ENCODE measurements at places on chromosomes 1 and 21.

GRCh38 chr1:1058921-1059493 lies 15.1 kb downstream of the RNF223 start:
- DNase-seq = no peak

GRCh38 chr1:76687307-76688175 lies 179.7 kb upstream of the ST6GALNAC5 start:
- no peak for DNase-seq

DNA sequence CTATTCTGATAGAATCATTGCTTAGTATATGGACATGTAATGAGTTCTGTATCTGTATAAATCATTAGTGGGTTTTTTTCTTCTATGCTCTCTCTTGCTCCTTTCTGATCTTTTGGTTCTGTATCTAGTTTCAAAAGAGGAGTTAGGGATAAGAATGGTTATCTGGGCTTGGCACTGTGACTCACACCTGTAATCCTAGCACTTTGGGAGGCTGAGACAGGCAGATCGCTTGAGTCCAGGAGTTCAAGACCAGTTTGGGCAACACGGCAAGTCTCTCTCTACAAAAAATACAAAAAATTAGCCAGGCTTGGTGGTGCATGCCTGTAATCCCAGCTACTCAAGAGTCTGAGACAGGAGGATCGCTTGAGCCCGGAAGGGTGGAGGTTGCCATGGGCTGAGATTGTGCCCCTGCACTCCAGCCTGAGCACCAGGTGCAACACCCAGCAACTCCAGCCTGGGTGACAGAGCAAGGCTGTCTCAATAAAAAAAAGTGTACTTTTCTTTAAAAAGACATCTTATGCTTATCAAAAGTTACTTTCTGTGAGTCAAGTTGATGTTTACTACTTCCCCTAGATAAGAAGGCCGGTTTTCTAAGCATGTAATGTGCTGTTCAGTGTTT lies 27.7 kb upstream of the AXDND1 start:
- no peak for DNase-seq

- peak; percentile 17 for DNase-seq
These were observed 12.5 kb upstream of the ATF3 start for GRCh38 chr1:212595787-212596714.

DNA sequence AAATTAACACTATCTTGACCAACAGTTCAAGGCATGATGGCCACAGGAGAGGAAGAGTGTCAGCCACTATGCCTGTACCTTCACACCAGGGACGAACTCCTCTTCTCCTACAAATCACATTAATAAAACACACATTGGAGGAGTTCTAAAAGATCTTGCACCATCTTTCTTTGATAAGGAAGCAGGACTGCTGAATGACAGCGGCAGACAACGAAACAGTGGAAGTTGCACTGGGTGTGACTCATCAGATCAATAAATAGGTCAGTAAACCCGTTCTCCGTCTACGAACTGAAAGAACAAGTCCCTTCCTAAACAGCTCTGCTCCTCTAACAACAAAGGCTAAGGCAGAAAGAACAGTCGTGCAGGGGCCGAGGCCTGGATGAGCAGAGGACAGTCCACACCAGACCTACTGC lies 23.1 kb downstream of the UBE2G2 start:
- no peak for DNase-seq

DNA sequence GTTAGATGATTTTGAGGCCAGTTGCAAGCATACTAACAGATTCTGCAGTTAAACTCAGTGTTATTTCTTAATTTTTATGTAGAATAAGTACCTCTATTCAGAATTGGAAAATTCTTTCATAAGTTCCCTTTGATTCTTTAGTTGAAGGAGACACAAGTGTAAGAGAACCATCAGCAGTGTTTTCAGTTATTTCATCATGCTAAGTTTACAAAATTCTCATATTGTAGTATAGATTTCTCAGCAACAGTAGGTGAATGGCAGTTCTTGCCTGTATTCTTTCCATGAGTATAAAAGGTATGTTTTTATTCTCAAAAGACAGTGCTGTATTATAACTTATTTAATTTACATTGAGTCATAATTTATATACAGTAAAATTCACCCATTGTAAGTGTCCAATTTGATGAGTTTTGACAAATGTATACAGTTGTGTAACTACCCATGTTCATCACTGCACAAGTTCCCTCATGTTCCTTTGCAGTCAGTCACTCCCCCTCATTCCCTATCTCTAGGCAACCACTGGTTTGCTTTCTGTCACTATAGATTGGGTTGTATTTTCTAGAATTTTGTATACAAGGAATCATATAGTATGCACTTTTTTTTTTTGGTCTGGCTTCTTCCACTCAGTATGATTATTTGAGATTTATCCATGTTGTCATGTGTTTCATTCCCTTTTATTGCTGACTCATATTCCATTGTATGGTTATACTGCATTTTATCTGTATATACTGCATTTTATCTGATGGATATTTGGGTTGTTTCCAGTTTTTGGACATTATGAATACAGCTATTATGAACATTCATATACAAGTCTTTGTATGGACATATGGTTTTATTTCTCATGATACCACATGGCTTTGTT lies 3.9 kb downstream of the RPS6KC1 start:
- no peak for DNase-seq

DNA sequence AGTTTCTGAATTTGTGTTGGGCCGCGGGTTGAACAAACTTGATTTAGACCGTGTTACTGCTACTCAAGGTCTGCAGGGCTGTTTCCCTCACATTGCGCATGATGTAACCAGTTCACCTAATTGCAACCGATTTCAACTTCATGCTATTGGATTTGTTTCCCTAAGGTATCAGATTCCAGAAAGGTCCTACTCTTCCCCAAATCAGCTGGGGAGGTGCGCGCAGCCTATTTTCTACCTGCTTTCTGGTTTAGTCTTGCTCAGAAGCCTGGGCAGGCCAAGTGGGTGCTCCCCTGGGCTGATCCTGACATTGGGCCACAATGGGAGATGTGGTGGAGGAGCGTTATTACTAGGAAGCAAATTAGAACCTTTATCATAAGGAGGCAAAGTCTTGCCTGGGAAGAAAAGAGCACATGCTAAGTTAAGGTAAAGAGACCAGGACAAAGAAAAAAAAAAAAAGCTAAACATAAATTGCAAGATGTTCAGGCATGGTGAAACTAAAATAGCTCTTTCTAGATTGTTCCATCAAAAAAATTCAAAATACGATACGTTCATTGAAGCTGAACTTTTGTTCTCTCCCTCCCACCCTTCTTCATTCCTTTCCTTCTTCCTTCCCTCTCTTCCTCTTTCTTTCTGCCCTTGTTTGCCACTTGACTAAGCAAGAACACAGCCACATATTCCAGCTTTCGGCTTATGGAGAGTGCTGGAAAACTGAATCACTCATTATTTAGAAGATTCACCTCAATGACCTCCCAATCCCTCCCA lies 28.8 kb upstream of the TARBP1 start:
- DNase-seq = no peak

- DNase-seq = no peak
These were observed 49.0 kb downstream of the SERBP1 start for GRCh38 chr1:67381154-67381553.

All from activated CD4-positive, alpha-beta T cell treated with anti-CD3 and anti-CD28 coated beads, Interleukin-2, amount 50 U/mL, for 1 hour (primary cell).